ENCODE measurements at places on chromosomes 1 and 21.

- DNase-seq = no peak
Observed at GRCh38 chr1:3702528-3702927, 49.7 kb upstream of the CCDC27 start.

DNA sequence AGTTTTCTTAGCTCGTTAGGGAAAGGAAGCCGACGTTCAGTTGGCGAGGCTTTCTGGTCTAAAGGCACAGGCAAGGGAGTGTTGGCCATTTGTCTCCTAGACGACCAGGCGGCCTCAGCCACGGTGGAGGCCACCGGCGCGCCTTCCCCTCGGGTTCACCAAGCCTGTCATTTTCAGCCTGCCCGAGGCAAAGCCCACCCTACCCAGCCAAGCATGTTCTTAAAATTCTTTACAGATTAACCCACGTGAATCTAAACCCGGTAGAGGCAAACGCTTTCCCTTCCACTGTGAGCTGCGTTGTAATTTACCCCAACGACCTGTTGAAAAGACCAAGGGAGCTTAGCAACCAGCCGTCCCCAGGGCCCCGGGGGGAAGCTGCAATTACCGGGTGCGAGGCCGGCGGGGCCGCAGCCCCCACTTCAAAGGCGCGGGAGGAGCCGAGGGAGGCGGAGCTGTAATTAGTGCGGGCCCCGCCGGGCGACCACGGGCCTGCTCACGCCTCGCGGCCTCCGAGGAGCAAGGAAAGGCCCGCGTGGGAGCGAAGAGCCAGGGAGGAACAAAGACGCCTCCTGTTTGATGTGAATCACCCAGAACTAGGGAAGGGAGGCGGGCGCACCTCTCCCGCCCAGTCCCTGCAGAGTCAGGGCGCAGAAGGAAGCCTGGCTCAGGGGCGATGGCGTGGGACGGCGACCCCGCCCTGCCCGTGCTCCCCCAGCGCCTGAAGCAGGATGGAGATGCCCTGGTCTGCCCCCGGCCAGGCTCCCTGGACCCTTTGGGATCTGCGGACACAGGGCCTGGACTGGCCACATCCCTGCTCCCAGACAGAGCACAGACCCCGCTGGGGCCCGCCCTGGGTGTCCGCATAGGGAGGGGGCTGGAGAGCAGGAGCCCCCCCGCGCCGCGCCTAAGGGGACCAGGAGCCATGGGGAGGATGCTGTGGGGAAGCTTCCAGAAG lies 12.1 kb upstream of the TSPEAR start:
- no peak for DNase-seq

- DNase-seq = no peak
Observed at GRCh38 chr1:6298530-6298929, 37.6 kb upstream of the GPR153 start.

- no peak for DNase-seq
Observed at GRCh38 chr1:86365896-86366295, 30.2 kb downstream of the ODF2L start.

DNA sequence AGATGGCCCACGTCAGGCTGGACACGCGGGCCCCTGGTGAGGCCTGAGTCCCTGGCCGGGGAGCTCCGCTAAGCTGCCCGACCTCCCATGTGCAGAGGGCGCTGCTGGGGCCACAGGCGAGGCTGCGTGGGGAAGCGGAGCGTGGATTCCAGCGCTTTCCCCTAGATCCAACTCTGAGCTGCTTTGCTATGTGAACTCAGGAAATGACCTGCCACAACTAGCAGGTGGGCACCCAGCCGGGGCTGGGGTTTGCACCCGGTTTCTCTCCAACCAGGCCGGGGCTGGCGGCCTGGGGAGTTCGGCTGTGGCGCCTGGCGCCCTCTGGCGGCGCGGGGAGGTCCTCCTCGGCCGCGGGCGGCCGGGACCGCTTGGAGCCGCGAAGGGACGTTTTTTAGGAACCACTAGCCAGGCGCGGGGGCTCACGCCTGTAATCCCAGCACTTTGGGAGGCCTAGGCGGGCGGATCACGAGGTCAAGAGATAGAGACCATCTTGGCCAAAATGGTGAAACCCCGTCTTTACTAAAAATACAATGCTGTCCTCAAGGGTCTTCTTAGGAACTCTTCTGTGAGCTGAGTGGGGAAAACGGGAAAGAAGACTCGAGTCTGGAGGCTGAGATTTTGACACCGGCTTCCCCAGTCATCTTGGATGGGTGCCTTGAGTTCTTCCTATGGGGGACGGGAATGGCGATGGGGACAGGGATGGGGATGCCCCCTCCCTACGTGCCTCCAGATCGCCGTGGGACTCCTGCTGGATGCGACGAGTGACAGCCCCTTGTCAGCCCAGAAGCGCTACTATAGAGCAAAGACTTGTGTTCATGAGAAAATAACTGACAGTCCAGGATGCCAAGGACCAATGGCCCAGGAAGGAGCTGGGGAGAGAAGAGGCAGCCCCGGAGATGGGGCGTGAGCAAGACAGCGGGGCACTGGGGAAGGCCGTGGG lies 12.6 kb downstream of the PYCR2 start:
- no peak for DNase-seq

- no peak for DNase-seq
Observed at GRCh38 chr1:18266391-18266790, 158.8 kb downstream of the IGSF21 start.

Measured in A172 (cell line).